Activated CD8-positive, alpha-beta memory T cell treated with anti-CD3 and anti-CD28 coated beads for 4 hours (primary cell): ENCODE measurements at places on chromosomes 12 and 14.

GRCh38 chr14:72786378-72787350 is 107.2 kb downstream of the DPF3 start:
- no peak for DNase-seq

DNA sequence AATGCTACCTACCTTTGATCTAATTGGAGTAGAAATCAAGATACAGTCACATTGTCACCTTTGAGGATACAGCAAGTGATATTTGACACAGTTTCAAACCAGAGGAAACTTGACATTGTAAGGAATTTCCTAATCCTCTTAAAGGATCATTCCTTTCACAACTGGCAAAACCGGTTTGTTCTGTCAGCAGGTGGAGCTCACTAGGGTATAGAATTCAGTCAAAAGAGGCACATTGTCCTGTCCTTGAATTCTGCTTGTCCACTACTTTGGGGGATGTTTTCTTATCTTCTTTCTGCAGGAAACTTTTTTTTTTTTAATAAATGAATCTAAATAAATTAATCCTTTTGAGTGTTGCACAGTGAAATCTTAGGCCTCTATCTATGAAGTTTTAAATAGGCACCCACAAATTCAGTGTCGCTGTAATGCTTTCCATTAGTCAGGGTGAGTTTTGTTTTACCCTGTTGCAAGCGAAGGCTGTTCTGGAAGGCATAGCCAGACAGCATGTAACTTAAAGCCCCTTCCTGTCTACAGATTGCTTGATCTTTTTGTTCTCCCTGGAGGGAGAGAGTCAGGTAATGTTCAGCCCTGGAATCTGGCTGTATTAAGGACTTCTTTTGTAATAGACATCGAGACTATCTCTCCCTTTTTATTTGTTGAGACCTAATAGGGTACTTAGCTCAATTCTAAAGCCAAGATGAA is 285.0 kb upstream of the RGS6 start:
- no peak for DNase-seq

DNA sequence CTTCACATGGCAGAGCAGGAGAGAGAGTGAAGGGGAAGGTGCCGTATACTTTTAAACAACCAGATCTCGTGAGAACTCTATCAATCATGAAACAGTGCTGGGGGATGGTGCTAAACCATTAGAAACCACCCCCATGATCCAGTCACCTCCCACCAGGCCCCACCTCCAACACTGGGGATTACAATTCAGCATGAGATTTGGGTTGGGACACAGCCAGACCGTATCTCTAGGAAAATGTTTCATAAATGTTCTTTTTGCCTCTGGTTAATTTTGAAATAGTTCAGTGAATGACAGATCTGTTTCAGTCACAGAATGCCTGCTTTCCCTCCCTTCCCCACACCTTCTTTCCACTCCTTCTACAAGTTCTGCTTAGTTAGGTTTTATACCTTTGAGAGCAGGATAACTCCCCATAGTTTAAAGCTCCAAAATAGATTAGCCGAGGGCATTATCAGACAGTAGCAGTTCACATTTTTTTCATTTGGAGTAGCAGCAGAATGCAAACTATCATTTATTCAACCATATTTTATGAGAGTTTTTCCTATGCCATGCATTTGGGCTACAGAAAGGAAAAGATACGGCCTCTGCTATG is 27.1 kb downstream of the PELI2 start:
- DNase-seq: no peak

DNA sequence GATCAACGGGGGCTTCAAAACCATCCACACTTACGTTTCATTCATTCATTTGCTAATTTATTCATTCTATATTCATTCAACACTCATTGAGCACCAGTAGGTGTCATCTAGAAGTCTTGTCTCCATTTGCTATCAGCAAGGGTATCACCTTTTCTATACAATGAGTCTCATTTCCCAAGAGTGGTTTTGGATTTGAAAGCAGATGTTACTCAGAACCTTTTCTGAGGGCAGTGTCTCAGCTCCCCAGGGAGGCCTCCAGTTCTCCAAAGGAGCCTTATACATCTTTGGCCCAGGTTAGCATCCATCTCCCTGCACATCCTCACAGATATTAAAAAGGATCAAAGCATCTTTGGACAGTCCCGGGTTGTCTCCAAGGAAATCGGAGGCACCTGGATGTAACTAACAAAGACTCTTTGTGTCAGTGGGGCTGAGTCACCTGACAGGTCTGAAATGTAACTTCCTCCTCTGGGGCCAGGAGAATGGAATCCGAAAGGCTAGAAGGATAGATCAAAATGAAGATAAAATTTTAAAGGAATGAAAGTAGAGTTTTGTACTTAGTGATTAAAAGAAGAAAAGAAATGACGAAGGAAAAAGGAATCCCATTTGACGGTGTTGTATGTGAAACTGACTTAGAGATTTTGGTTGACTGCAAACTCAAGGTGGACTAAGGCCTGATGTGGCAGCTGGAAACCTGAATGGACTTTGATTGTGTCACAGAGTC is 103.0 kb downstream of the VCPKMT start:
- DNase-seq: no peak

DNA sequence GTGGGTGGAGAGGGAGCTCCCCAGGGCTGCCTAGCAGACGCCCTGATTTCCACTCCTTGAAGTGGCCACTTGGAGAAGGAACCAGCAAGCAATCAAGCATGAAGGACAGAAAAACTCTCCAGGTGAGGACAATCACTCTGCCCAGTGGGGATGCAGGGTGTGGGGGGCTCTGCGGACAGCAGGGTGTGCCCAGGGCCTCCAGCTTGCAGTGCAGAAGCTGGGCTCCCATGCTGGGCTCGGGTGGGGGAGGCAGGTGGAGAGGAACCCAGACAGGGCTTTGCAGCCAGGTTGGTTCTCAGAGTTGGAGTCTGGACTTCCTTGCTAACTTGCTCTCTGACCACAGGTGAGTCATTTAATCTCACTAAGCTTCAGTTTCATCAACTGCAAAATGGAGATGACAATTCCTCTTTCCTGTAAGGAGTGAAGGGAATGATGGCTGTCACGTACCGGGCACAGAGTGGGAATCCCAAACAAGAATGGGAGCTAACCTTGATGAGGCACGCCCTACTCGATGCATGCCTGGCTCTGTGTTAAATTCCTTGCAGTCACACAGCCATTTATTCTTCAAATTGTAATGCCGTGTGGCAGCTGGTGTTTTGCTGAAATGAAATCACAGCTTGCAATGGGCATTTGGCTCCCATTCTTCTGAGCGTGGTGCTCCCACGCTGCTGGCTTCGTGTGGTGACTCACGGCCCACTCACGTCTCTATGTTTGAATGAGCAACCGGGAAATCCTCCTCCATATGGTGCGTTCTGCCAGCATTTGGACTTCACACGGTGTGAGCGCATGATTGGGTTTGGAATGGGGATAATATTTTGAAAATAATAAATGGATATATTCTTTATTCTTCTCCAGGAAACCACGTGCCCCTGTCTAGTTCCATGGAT is 75.2 kb downstream of the PRIMA1 start:
- no peak for DNase-seq

DNA sequence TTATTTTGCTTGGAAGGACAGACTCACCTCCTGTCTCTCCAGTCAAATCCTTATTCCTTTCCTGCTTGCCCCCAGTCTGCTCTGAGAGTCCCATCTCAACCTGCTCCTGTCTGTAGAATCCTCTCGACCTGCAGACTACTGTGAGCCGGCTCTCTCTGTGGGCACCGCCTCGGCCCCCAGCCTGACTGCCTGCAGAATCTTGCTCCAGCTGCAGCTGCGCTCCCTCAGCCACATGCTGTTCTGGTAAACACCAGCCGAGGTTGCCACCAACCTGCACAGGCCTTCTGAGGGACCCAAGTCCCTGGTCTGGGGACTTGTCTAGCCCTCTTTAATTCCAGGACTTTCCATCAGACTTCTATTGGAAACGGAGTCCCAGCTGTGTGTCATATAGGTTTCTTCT is 44.8 kb upstream of the PRMT8 start:
- DNase-seq: no peak

DNA sequence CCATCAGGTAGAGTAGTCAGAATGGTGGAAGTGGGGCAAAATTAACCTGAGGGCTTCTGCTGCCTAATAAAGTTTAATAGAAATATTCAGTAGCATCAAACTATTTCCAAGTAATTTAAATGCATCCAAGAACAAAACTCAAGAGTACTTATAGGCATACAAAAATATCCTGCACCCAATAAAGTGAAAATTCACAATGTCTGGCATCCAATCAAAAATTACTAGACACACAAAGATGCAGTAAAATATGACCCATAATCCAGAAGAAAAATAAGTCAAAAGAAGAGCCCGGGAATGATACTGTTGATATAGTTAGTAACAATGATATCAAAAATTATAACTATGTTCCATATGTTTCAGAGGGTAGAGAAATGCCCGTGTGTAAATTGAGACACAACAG is 95.3 kb downstream of the TMEM117 start:
- DNase-seq: no peak

DNA sequence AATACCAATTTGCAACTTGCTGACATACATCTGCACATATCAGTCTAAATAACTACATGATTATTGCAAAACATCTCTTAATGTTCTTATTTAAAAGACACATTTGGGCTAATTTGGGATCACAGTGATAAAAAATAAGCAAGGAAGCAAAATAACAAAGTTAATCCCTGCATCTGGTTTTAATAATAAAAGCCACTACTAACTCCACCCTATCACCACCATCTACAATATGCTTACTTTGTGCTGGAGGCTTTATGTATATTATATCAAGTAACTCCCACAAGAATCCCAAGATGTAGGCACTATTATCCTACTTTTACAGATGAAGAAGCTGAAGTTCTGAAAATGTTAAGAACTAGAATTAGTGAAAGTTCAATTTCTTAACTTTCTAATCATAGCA is 45.7 kb downstream of the TAOK3 start:
- DNase-seq: no peak
